ENCODE measurements at places on chromosomes 12 and 14.

DNA sequence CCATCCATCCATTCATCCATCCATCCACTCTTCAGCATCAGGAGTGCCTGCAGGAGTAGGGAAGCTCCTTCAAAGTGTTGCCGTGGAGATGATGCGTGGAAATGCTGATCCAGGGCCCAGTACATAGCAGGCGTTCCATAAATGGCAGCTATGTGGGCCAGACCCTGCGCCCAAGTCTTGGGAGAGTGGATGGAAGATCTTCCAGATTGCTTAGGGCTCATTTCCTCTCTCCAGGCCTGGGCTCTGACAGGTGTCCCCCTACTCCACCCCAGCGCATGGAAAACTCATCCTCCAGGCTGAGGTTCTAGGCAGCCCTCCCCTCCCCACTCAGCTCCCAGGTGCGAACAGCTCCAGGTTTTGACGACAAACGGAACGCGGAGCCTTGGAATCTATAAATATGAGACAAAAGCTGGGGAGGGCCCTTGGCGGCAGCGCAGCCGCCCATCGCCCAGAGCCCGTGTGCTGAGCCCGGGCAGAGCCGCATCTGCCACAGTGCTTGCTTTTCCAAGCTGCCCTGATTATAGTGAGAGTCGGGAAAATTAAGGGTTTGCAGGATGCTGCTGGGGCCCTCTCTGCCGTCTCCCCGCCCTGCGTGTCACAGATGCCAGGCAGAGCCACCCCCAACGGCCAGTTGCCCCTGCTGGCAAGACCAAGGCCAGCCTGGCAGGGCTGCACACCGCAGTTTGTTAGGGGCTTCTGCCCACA lies 1.6 kb downstream of the BEGAIN start:
- peak; percentile 34 for DNase-seq

GRCh38 chr12:2682296-2683251 lies 112.2 kb upstream of the FKBP4 start:
- no peak for DNase-seq

DNA sequence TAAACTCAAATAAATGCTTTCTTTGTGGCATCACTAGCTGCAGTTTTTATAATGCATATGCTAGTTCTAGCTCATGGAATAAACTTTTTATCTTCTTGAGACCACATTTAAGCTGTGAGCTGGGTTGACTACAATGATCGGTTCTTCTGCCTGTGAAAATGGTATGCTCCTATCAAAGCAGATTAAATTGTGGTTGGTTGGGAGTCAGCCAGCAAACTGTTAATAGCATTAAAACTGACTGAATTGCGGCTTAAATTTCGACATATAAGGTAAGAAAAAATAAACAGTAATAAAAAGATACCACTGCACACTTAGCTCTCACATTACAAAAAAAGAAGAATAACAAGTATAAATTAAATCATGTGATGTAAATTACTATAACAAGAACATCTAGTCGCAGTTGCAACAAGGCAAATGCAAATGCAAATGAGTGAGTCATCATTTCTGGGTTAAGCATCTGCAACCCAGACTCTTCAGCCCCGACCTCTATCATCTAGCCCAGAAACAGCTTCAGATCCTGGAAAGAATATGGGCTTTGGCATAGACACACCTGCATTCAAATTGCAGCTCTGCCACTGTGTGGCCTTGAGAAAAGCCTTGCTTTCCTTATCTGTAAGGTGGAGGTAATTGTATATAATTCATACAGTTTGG lies 19.8 kb upstream of the DHRS7 start:
- no peak for DNase-seq

DNA sequence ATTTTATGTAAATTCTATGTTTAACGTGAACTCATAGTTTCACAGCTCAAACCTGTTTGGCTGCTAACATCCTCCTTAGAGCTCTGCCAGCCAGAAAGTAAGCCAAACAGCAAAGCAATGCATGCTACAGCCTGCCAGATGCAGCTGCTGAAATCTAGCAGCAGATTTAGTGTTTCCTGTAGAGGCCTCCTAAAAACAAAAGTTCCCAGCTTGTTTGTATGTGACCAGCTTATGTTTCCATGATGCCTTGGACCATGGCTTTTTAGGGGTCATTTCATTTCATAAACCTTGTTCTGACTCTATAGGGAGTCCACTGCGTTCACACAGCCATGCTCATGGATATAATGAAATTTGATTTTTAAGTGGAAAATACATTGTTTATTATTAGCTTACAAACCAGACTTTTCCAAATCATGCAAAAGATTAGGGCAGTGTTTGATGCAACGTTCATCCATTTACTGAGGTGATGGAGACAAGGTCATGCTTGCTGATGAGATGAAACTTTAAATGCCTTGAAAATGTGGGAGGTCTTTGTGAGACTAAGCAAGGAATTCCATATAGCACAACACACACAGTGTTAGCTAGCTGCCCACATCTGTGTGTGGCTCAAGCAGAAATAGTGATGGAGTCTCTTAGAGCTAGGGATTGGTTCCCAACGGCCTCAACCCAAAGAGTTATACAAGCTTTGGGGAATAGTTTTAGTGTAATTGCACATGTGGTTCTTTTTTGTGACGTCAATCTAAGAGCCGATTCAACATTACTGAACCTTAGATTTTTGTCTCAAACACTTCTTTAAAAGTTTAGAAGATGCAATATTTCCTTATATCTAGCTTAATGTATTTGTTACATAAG lies 157.5 kb upstream of the LRIG3 start:
- DNase-seq, result no peak

DNA sequence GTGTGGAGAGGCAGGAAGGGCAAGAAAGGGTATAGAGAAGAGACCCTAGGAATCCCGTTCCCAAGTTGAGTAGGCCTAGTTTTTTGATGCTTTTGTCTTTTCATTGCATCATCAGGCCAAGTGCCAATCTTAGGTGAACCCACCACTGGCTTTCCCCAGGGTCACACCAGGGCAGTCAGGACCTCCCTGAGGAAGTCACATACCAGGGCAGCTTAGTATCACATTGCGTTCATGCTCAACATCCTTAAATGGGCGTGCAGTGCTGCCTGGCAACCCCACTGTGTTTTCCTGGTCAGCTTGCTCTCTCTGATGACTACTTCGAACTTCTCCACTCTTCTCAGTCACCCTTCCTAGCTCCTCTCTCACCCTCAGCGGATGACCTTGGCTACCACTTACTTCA lies 9.0 kb downstream of the ASIC1 start:
- DNase-seq, result no peak

GRCh38 chr14:89425931-89426330 lies 8.9 kb upstream of the FOXN3 start:
- no peak for DNase-seq

DNA sequence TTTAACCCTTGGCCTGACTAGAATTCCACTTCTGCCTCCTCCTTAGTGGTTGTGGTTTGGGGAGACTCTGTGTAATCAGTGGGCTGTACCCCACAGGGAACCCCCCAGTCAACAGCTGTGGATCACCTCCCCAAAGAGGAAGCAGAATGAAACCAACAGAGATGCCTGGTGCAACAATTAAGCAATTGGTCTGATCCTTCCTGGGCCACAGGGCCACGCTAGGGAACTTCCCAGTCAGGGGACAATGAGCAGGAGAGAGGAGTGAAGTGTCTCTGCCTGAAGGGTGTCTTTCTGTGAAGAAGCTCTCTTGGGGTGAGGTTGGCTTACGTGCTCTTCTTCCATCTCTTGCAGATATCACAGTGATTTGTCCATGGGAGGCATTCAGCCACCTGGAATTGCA lies 8.2 kb downstream of the PDE6H start:
- DNase-seq, result no peak

DNA sequence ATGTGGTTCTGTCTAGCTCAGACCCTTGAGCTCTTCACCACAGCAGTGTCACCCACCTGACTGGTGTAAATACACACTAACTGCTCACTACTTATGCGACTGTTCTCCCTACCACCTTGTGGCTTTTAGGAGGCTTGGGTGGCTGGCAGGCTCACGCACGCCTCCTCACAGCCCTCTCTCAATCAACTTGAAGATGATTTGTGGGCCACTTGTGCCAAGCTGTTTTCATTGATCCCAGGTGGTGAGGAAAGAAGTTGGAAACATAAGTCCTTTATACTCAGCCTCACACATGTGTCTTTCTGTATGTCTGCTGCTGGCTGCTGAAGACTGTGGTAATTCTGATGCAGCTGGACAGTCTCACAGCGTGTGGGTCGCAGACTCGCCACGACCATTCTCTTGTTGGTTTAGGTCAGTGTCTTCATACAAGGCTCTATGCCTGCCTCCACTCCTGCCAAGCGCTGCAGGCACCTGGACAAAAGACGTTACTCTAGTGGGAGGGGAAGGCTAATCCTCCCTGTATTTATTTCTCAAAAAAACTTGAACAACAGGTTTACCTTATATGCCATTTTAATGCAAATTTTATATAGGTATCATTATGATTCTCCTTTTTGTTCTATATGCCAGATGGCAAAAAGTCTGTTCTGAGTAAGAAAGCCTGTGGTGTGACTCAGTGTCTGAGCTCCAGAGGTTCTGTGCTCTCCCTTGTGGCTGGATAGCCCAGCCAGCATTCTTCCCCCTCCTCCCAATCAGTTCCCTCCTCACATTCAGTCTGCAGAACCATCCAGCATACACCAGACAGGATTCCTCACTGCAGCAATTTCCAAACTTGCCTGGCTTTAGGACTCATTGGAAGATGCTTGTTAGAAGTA lies 115.6 kb downstream of the DIP2B start:
- no peak for DNase-seq

DNA sequence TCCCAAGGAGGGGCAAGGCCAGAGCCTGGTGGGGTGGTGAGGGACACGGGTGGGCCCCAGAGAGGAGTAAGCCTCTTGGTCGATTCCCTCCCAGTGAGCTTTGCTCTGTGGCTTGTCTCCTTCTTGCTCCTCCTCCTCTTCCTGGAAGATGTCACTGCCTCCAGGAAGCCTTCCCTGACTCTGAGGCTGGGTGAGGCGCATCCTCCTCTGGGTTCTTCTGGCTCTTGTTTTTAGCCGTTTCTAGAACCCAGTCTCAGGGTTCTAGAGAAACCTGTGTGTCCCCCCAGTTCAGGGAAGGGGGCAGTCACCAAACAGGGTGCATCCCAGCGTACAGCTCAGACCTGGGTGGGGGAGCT lies 12.6 kb downstream of the KIF26A start:
- DNase-seq, result no peak

- no peak for DNase-seq
Measured at GRCh38 chr12:133023566-133023965, 13.7 kb upstream of the ZNF84 start.

DNA sequence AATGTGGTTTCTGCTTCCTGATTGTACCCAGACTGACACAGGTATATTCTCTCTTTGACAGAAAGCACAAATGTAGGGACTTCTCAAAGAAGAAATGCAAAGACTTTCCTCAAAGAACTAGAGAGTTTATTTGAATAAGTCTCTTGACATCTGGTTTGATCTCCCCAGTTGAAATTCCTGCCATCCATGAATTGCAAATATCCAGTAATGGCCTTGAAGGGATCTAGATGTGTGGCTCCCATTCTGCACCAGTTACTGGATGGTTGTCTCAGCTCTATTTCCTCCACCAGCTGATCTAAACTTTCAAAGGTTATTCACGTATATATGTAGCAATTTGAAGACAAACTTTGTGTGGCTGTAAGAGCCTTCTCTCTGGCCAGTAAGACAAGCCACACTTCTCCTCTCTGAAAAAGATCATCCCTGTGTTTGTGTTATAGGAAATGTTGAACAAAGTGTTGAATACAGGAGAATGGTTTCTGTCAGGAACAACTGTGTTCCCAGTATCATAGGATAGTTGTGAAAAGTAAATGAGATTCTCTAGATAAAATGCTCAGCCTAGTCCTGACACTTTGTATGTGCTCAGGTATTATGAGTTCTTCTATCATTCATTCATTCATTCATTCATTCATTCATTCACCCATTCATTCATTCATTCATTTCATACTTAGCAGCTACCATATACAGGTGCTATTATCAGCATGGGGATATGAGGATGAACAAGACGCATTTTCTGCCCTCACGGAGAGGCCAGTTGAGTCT lies 22.7 kb upstream of the GPRC5A start:
- no peak for DNase-seq

- no peak for DNase-seq
Measured at GRCh38 chr12:23415180-23415579, 534.3 kb downstream of the SOX5 start.

DNA sequence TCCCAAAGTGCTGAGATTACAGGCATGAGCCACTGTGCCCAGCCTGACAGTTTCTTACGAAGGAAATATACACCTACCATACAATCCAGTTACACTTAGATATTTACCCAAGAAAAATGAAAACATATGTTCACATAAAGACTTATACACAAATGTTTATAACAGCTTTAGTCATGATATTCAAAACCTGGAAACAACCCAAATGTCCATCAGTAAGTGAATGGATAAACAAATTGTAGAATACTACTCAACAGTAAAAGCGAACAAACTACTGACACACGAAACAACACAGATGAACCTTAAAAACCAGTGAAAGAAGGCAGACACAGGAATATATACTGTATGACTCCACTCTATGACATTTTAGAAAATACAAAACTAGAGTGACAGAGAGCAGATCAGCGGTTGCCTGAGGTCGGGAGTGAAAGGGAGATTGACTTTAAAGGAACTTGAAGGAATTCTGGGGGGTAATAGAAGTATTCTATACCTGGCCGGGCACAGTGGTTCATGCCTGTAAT lies 83.6 kb downstream of the SPRING1 start:
- no peak for DNase-seq

- no peak for DNase-seq
Measured at GRCh38 chr12:24707334-24707733, 241.6 kb downstream of the BCAT1 start.

- no peak for DNase-seq
Measured at GRCh38 chr14:56202256-56202655, 84.0 kb downstream of the PELI2 start.

GRCh38 chr12:52147367-52147963 lies 44.3 kb downstream of the KRT80 start:
- DNase-seq, result no peak

DNA sequence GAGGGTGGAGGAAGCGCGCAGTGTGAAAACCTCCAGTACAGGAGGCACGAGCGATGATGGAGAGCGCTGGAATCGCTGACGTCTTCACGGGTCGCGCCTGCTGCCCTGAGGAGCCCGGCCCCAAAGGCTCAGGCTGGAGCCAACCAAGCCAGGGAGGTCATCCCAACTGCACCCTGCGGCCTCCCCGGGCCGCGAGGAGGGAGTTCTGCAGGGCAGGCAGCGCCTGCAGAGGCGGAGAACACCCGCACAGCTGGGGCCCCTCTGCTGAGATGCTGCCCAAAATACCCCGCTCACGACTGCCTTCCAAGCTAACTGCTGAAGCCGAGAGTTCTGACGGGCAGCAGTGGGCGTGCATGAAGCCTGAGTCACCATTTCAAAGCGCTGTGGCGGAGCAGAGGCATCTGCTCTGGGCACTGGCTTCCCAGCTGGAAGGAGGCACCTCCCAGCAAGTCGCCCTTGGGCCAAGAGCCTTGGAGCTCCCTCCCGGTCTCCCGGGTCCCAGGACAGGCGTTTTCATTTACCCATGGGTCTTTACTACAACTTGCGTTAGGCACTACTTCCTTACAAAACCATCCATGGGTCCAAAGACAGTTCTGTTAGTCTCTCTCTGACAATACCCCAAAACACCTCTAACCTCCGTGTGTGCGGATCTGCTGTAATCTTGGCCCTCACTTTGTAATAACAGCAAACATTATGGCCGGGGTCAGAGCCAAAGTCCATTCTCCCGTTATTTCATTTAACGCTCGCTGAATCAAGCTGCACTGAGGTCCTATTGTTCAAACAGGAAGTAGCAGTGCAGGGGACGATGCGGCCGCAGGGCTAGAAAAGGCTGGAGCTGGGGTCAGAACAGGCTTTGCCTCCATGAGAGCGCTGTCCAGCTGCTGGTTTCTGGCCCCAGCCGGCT lies 60.1 kb upstream of the RIMBP2 start:
- DNase-seq, result peak; percentile 30

- DNase-seq, result no peak
Measured at GRCh38 chr12:106947461-106947860, 8.2 kb upstream of the TMEM263 start.

GRCh38 chr12:109358154-109358869 lies 10.6 kb downstream of the MYO1H start:
- no peak for DNase-seq
